ENCODE measurements at places on chromosomes 4 and X.

- no peak for DNase-seq
Measured at GRCh38 chr4:78704981-78705683, 71.0 kb upstream of the BMP2K start.

- DNase-seq, result no peak
Measured at GRCh38 chrX:119158226-119158625, 30.6 kb upstream of the KIAA1210 start.

GRCh38 chrX:545452-545885 is 85.1 kb upstream of the SHOX start:
- DNase-seq, result no peak

DNA sequence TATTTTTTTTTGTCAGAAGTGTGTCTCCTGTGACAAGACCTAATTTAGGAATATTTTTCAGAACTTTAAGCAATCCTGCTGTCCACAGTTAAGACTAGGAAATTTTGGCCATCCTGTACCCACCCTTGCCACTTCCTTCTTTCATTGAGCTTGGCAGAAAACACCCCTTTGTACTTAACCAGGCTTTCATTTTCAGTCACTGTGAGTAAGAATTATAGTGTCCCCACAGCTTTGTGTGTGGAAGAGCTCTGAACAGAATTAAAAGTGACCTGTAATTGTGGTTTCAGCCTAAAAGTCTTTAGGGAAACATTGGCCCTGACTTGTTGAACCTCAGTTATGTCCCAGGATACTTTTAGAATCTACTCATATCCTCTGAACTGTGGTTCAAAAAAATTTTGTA is 153.7 kb upstream of the BMP3 start:
- DNase-seq, result no peak

DNA sequence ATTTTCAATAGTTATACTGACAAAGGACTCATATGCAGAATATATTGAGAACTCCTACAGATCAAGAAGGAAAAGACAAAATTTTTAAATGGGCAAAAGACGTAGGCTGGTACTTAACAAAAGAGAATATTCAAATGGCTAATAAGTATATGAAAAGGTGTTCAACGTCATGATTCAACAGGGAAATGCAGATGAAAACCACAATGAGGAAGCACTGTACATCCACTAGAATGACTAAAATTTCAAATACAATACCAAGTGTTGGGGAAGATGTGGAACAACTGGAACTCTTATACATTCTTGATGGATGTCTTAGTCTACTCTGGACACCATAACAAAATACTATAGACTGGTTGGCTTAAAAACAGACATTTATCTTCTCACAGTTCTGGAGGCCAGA is 1.3 kb upstream of the MRFAP1L1 start:
- peak; percentile 16 for DNase-seq

Measured in inflammatory macrophage treated with lipopolysaccharide for 4 hours (primary cell).